ENCODE measurements at places on chromosomes 1 and 21.

DNA sequence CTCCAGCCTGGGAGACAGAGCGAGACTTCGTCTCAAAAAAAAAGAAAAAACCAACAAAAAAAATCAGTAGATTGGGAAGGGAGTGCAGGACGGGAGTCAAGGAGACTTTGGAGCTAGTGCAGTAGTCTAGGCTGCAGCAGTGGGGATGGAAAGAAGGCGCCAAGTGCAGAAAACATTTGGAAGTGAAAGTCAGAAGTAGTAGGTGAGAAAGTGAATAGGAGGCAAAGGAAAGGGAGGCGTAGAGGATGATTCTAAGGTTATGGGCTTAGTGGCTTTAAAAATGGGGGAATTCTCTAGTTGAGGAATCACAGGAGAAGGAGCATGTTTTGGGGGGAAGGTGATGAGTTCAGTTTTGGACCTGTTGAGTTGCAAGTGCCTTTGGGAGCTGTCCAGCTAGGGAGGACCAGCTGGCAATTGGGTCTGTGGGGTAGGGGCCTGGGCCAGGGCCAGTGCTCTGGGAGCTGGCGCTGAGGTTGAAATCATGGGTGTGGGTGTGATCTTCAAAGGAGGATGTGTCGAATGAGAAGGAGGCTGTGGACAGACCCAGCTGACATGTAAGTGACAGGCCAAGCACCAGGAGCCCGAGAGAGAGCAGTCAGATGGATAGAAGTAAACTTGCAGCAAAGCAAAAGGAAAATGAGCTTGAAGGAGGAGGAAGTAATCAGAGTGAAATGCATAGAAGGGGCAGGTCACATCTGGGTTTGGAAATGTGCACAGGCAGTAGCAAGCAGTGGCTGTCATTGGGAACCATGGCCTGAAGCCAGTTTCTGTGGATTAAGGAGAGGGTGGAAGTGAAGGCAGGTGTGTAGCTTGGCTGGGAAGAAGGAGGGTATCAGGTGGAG lies 15.8 kb downstream of the TMCC2 start:
- no peak for DNase-seq

GRCh38 chr1:26078286-26079177 lies 11.1 kb upstream of the TRIM63 start:
- no peak for DNase-seq

DNA sequence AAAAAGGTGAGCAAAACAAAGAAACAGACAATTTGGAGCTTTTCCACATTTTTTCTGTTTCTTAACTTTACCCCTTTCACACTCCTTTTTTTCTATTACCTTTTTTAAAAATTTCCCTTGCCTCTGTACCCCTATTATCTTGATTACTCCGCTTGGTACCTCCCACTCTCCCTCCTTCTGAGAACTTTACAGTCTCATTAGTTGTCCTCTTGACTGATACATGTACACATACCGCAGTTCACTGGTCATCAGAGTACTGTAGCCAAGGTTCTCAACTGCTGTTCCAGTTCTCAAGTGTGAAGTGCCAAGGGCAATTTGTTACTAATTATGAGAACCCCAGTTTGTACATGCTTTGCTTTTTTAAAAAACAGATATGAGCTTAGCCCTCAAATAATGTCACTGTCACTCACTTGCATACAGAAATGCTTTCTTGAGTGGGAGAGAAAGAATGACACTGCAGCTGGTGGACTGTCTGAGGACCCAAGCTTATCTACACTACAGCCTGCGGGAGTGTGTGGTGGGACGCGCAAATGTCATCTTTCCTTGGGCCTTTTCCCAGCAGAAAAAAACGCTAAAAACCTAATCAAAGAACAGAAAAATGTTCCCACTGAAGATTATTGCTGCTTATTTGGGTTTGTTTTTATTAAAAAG lies 160.8 kb downstream of the DISP1 start:
- peak; percentile 36 for DNase-seq

DNA sequence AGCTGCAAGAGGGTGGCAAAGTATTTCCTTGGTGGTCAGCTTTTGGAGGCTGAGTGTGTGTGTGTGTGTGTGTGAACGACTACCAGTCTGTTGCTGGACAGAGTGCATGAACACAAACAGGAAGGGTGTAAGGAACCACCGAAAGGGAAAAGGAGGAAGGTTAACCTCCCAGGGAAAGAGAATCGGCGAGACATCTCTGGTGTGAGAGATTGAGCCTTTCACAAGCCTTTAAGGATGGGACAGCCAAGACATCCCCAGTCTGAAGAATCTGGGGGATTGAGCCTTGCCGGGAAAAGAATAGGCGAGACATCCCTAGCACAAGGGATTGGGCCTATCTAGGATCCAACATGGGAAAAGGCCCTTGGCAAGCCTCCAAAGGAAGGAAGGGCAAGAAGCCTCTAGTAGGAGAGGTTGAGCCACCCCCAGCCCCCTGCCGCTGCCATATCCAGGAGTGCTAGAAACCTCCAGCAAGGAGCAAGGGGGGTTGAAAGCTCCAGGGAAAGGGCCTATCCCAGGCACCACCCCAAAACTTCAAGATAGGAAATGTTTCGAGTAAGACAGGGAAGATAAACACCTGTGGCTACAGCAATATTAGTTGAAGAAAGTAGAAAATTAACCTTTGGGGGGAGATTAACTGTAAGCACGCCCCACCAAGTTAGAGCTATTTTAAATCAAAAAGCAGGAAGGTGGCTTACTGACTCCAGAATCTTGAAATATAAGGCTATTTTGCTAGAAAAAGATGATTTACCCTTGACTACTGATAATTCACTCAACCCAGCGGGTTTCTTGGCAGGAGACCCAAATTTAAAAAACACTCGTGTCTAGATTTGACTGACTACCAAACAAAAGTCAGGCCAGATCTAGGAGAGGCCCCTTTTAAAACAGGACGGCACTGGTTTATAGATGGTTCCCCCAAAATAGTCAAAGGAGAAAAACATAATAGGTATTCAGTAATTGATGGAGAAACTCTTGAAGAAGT lies 3.2 kb downstream of the TEX50 start:
- no peak for DNase-seq

GRCh38 chr1:228226141-228226874 lies 18.5 kb downstream of the OBSCN start:
- no peak for DNase-seq

GRCh38 chr1:244231193-244231571 lies 180.1 kb downstream of the ZBTB18 start:
- peak; percentile 65 for DNase-seq

DNA sequence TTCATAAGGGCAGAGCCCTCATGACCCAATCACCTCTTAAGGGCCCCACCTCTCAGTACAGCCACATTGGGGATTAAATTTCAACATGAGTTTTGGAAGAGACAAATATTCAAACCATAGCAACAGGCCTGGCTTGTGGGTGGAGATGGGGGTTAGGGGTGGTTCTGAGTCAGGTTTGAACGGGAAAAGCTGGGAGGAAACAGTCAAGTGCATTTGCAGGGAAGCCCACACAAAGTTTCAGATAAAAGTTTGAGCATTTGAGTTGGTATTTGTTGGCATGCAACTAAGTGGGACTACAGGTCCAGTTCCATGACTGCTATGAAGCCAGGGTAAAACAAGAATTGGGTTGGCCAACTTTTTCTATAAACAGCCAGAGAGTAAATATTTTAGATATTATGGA lies 21.0 kb upstream of the PADI2 start:
- DNase-seq = no peak

GRCh38 chr1:42834803-42835202 lies 11.6 kb upstream of the ZNF691 start:
- DNase-seq = no peak

GRCh38 chr21:28834335-28835238 lies 158.1 kb downstream of the LTN1 start:
- no peak for DNase-seq

- DNase-seq = peak; percentile 66
These were observed 9.5 kb upstream of the TMEM39B start for GRCh38 chr1:32063261-32063681.

GRCh38 chr1:15189692-15190370 lies 36.3 kb downstream of the TMEM51 start:
- no peak for DNase-seq

GRCh38 chr1:29975036-29975694 lies 738.8 kb downstream of the PTPRU start:
- peak; percentile 37 for DNase-seq

DNA sequence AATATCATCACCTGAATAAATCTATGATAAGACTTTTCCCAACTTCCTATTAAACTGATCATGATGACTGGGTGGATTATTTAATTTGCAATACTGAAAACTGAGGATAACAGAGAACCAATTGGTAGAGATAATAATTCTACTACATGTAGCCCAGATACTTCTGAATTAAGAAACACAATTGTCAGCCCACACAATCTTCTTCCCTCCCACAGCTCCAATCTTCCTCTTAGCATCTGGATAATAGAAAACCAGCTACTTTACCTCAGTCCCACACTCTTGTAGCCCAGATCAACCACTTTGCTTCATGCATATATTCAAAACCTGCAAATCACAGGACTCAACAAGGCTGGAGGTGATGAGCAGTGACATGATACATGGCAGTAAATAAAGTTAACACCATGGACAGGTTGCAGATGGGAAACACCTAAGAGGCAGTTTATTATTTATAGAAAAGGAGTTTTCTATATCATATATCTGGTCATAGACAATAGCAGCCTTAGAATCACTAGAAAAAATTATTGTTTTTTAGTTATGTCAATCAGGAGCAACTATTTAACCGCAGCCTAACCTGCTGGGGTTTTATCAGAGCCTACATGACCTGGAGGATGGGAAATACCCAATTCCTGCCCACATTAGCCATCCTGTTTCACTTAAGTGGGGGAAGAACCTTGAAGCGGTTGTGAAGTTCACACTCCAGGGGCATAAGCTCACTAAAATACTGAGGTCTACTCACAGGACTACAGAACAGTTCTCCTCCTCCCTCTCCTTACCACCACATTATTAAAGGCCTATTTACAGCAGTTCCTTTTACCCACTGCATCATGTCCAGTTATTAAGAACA lies 16.7 kb downstream of the FRRS1 start:
- DNase-seq = no peak

DNA sequence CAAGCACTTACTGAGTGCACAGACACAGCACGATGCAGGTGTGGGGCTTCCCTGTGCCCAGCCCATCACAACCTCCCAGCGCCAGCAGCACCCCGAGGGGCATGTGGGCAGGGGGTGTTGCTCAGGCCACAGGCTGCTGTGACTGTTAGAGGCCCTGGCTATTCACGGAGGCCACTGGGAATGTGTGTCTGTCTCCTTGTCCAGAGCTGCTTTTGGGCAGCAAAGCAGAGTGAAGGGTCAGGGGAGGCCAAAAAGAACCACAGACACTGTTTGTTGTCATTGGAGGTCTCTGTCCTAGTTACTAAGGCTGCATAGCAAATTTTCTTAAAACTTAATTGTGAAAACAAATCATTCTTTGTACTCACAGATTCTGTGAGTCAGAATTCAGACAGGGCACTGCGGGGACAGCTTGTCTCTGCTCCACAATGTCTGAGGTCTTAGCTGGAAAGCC lies 49.6 kb downstream of the TNFRSF8 start:
- DNase-seq = peak; percentile 64

DNA sequence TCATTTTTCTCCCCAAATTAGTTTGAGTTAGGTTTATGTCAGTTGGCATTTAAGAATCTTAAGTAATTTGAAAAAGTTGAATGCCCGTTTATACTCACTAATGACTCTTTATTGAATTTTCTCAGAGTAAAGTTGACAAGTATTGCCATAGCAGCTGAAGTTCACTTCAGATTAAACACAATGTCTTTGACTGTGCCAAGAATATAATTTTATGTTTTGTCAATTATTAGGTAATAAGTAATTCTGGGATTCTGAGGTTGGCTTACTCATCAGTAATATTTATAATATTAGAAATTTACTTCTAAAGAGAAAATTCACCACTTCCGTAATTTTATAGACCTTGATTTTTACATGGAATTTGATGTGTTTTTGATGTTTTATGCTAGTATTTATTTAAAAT lies 369.3 kb upstream of the TMPRSS15 start:
- DNase-seq = no peak

DNA sequence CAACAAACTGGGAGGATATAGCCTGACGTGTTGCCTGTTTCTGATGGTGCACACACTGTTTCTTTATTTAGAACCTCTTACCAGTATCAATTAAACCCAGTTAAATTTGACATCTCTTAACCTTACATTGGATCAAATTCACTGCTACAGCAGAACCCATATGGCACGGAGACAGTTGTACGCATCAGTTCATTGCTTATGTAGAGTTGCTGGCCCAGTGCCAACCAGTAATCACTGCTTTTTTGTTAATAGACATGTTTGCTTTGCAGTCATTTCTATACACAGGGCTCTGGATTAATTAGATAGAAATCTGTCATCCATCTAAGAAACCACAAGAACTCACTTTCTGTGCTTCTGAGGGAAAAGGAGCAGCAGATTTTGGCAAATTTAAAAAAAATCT lies 154.0 kb downstream of the RWDD3 start:
- no peak for DNase-seq

DNA sequence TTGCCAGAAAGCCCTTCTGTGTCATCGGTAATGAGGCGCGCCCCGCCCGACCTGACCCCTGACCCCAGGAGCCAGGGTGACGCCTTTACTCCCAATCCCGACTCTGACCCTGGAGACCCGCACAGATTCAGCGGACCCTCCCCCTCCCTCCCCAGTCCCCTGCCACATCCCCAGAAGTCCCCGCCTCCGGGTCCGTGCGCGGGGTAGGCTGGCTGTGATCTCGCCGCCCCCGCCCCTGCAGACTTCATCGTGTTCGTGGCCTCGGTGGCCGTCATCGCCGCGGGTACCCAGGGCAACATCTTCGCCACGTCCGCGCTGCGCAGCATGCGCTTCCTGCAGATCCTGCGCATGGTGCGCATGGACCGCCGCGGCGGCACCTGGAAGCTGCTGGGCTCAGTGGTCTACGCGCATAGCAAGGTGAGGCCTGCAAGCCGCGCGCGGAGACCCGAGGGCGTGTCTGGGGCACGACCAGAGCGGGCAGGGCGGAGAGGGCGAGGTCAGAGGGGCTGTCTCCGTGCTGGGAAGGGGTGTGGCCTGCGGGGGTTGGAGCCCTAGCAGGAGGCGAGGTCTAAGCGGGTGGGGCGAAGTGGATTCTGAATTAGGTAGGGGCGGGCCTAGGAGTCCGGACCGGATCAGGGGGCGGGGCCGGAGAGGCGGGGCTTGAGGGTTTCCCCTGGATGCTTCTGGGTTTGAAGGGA lies 34.8 kb downstream of the KCNQ4 start:
- DNase-seq = no peak
